CD4-positive, alpha-beta T cell treated with Interleukin-4 for 4 hours (primary cell): ENCODE measurements at places on chromosomes 2 and 18.

DNA sequence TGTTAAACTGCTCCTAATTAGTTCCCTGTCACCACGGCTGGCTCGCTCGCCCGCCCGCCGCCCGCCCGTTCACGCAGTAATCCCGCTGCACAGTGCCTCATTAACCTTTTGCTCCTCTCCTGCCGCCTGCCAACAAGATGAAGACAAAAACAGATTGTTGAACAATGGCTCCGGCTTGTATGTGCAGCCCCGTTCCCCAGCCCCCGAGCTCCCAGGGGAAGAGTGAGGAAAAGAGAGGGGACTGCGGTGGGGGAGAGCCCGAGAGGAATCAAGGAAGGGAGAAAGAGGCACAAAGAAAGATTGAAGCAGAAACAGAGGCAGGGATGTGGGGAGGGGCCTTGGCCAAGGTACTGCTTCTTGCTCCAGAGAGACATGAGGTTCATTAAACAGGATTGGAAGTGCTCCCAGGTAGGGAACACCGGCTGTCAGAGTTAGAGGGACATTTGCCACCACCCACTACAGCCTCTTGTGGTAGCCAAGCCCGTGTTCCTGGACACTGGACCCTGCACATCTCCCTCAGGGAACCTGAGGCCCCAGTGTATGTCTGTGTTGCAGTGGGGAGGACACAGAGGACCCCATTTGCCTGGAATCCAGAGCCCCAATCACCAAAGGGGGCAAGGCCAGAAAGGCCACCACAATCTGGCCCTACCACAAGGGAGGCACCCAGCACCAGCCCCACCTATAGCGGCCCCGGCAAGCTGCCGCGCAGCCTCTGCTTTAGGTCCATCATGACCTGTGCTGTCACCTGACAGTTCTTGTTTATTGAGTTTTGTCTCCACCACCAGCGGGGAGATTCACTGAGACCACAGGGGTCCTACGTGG, 38.1 kb downstream of the EMX1 start:
- DNase-seq, result no peak

DNA sequence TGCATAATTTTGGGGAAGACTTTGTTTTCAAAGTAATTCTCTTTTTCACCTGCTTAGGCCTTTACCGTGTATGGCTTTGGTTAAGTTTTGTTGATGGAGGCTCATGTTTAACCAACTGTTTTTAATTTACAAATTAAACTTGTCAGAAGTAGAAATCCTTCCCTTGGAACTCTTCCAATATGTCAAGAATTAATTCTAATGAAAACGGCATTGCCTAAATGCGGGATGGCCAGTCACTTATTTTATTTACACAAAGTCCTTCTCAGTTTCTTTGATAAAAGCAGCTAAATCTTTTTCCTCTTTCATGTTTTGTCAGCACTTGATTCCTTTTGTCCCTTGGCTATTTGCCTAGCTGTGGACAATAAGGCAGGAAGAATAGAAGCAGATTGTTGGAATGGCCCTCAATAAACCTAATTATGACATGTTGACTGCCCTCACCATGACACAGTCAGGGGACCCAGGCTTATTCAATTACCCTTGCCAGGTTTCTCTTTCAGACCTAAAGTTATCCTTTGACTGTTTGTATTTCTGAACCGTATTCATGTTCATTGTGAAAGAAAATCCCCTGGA, 26.3 kb downstream of the PAX3 start:
- no peak for DNase-seq

GRCh38 chr2:98710734-98711133, 20.2 kb downstream of the MGAT4A start:
- DNase-seq, result no peak

DNA sequence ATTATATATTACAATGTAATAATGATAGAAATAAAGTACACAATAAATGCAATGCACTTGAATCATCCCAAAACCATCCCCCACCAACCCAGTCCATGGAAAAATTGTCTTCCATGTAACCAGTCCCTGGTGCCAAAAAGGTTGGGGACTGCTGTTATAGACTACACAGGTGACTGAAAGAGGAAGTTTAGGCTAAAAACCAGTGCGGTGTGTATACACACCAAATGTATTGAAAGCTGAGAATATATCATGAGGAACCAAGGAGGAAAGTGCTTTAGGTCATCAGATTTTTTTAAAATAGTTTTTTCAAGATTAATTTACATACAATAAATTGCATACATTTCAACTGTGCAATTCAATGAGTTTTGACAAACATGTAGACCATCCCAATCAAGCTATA, 20.5 kb upstream of the C1D start:
- no peak for DNase-seq

- no peak for DNase-seq
Observed at GRCh38 chr18:59358414-59358711, 702 bp downstream of the LMAN1 start.

GRCh38 chr2:172350839-172351479, 76.4 kb upstream of the ITGA6 start:
- DNase-seq, result no peak

DNA sequence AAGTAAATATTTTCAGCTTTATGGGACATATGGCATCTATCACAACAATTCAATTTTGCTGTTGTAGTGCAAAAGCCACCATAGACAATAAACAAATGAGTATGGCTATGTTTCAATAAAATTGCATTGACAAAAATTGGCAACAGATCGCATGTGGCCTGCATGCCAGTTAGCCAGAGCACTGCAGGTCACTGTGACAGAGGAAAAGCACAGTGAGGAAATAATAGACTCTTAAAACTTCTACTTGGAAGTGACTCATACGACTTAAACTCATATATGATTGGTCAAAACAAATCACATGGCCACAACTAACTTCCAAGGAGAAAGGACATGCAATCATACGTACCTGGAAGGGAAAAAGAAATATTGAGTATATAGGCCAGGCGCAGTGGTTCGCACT, 44.4 kb downstream of the EXOC6B start:
- DNase-seq, result no peak

DNA sequence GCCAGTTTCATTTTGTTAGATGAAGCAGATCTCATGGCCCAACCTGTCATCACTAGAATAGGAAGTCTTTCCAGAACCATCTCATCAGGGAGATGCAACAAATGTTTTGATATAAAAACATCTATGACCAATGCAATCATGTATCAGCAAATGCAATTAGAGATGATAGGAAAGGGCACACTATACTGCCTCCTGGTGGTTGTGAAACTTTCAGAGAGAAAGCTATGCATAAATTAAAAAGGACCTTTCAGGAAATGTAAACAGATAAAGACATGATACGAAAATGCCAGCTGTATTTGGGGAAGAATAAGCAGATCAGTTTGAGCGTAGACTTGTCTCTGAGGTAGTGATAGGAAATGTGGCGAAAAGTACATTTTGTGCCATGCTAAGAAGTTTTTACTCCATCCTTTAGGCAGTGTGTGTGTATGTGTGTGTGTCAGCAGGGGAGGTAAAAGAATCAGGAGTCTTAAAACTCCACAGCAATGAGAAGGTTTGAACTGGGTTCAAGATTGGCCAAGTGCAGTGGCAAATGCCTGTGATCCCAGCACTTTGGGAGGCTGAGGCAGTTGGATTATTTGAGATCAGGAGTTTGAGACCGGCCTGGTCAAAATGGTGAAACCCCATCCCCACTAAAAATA, 479.3 kb downstream of the CPS1 start:
- DNase-seq, result no peak

- no peak for DNase-seq
Observed at GRCh38 chr18:72201032-72201431, 343.1 kb downstream of the CBLN2 start.

GRCh38 chr2:152350155-152350679, 15.2 kb downstream of the FMNL2 start:
- no peak for DNase-seq

DNA sequence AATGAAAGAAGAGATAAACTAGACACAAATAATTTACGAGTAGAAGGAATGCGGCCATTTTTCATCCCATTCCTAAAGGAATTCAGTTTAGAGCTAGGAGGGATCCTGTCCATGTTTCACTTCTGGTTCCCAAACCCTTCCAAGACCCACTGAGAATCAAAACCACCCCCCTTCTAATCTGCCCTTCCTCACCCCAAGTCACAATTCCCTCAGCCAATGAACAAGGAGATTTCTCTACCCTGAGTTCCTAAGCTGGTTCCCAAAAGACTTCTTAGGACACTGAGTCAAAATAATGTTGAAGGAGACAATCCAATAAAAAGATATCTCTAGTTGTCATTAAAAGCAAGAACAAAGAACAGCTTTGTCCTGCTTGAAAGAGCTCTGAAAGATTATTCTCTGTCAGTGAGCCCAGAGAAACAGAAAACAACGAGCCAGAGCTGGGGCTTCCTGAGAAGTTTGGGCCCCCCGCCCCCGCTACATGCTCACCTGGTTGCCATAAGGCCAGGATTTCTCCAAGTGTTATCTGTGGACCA, 45.7 kb downstream of the STK39 start:
- DNase-seq, result no peak

DNA sequence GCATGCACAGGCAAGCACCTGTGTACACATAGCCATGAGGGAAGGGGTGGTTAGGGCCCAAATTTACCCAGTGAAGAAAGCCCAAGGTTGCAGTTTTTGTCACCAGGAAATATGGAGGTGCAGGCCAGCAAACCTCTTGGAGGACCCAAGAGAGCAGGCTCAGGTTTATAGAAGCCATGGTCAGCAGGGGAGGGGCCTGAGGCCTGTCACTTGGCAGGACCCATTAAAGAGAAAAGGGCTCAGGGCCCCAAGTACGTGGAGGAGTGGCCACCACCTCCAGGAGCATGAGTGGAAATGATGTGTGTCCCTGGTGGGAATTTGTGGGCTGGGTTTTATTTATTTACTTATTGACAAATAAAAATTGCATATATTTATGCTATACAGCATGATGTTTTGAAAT, 192.9 kb downstream of the HAUS1 start:
- DNase-seq, result no peak

GRCh38 chr18:46759890-46760289, 3.0 kb upstream of the ST8SIA5 start:
- no peak for DNase-seq

GRCh38 chr2:139160836-139161235, 380.6 kb upstream of the NXPH2 start:
- no peak for DNase-seq

GRCh38 chr18:52337276-52337675, 2.7 kb upstream of the DCC start:
- DNase-seq, result no peak

DNA sequence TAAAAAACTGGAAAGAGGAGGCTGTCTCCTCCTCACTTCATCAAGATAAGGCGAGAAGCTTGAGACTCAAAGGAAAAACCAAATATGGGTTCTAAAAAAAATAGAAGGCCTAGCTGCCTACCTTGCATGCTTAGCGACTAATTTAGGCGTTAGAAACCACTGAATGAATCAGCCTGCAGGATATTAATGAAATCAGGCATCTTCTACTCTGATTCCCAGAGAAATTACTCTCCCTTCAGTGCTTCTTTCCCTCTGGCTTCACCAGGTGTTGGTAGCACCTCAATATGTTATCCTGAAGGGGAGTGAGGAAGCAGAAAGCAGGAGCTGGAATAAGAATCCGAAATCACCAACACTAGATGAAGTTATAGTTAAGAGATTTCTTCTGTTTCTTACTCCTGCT, 749.8 kb upstream of the NRXN1 start:
- no peak for DNase-seq

DNA sequence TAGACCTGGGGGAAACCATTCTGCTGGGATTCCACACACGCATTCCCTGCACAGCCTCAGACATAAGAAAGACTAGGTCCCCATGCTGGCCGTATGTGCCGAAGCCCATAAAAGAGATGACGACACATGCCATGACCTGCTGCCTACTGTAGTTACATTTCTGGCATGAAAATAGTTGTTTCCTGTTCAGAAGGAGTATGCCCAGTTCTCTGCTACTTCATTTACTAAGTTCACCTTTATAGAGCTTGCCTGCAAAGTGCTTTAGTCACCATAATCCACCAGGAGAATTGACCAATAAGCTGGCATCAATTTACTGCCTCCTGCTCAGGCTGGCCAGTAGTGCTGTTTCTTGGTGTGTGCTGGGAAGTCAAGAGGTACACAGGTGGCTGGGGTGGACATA, 150.2 kb upstream of the ALPP start:
- DNase-seq, result no peak

DNA sequence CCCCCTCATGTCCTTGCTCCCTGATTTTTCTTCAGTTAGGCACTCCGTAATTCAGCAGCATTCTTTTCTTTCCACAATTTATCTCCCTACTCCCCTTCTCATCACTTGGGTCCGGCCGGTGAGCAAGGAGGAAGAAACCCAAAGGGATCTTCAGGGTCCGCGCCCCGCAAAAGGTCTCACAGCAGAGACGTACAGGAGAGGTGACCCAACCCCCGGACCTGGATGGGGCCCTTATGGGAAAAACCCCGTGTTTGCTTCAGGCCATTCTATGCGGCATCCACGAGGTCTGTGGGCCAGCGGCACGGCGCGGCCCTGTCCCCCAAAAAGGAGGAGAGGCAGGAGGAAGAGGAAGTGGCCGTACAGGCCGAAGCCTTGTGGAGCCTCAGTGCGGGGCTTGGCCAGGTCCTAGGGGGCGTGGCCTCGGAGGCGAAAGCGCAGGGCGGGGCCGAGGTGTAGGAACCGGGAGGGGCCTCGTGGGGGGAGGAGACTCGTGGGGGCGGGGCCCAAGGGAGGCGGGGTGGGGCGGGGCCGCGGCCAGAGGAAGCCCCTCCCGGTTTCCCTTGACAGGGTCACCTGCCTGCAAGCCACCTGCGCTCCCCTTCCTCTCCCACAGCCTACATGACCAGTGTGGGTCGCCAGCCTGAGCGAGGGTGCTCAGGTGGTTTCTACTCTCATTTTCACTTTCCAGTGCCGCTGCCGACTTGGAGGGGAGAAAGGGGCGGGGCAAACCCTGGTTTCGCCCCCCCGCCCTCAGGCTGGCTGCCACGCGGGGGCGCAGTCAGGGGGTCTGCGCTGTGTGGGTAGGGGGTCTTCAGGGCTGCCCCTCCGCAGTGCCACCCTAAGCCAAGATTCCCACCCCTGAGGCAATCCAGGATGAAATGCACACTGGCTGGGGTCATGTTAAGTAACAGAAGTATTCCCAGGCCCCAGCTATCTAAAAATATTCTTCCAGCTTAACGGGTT, 156.4 kb upstream of the XPO1 start:
- peak; percentile 76 for DNase-seq

- DNase-seq, result no peak
Observed at GRCh38 chr2:189281201-189281600, 101.6 kb upstream of the COL5A2 start.

- no peak for DNase-seq
Observed at GRCh38 chr2:58067001-58067400, 20.4 kb downstream of the VRK2 start.

GRCh38 chr2:172556284-172557033, 569 bp downstream of the PDK1 start:
- DNase-seq, result peak; percentile 55

DNA sequence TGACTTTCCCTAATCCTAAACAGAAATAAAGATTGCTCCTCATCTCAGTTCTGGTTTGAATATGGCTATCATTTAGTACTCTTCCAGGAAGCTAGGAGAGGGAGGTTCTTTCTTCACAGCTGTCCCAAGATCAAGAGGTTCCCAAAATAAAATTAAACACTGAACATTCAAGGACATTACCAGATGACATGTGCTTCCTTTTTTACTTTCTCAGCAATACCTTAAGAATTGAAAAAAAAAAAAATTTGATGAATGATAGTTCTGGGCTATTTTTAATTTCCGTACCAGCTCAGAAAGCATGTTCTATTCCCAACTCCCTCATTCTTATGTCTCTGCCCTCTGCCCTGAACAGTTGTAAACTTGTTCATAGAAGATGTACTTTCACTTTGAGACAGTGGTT, 61.7 kb upstream of the MYL1 start:
- no peak for DNase-seq
